ENCODE measurements at places on chromosomes 1 and 21.

GRCh38 chr1:178954325-178954690 lies 71.4 kb upstream of the FAM20B start:
- DNase-seq, result no peak

- DNase-seq, result no peak
These were observed 54.8 kb downstream of the SIPA1L2 start for GRCh38 chr1:232574889-232575762.

DNA sequence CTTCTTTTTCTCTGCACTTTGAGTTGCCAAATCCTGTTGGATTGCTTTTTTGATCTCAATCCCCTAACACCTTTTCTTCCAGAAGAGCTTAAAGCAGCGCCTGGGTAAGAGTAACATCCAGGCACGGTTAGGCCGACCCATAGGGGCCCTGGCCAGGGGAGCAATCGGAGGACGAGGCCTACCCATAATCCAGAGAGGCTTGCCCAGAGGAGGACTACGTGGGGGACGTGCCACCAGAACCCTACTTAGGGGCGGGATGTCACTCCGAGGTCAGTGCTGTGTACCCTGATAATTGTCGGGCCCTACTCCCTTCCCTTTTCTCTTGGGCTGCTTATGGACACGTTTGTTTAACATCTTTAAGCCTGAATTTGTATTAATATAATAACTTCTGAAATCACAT lies 8.3 kb downstream of the CHTOP start:
- no peak for DNase-seq

DNA sequence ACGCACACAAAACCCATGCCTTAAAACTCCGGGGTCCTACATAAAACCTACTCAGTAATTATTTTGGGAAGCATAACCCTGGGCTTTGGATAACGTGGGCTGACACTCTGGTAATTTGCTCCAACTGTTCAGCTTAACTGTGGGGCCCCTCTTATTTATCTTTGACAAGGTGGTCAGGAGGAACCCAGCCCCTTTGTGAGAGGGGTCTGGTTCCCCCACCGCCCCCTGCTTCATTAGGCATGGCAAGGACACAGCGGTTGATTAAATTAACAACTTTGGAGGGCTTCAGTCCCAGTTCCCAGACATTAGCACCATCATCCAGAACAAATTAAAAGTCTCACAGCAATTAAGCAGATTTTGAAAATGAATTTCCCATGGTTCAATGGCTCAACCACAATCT lies 14.7 kb downstream of the WLS start:
- DNase-seq, result no peak

GRCh38 chr1:206814716-206815341 lies 42.5 kb upstream of the IL10 start:
- no peak for DNase-seq

DNA sequence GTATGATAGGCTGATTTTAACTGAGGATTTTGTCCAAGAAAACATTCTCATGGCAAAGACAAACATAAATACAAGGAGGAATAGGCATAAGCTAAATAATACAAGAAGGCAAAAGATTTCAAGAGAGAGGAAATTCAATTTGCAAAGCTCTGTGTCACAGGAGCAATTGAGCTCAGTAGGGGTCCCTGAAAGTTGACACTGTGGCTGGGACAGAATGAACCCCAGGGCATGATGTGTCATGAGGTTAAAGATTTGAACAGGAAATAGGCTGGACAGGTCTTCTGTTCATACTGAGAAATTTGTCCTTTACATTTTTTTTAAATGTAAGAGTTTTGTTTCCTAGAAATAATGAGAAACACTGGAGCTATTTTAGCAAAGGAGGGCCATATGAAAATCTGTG lies 555.4 kb upstream of the NEGR1 start:
- DNase-seq, result no peak

DNA sequence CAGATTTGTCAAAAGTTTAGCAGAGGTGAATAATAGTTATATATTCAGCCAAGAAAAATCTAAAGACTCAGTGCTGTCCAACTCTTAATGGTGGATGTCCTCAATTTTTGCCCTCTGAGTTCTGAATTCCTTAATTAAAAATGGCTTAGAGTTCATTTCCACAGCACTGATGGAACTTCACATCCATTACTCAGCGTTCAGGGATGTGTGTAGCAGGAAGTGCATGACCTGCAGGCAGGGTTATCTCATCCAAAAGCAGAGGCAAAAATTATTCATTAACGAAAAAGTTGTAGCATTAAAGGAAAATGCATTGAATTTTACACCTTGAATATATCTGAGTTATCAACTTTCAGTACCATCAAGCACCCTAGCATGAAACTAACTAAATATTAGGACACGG lies 96.7 kb downstream of the ZP4 start:
- no peak for DNase-seq

DNA sequence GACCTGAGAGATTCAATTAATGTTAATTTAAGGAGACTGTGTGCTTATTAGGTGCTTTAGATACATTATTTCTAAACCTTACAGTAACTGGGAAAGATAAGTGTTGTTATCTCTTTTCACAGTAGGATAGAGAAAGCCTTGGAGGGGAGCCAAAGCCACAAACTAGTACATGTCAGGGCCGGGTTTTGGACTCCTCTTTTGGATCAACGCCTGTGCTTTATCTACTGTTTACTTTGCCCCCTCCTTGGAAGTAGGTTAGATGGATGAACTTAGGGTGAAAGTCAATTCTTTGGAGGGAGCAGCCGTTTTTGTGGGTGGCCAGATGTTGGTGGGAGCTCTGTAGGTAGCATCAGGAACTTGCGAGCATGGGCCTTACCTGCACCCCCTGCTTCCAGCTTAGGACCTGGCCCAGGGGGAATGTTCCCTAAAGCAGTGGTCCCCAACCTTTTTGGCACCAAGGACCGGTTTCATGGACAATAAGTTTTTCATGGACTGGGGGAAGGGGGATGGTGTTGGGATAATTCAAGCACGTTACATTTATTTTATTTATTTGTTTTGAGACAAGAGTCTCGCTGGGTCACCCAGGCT lies 1.7 kb downstream of the HHAT start:
- no peak for DNase-seq

- no peak for DNase-seq
These were observed 13.9 kb upstream of the ASAP3 start for GRCh38 chr1:23497777-23498439.

DNA sequence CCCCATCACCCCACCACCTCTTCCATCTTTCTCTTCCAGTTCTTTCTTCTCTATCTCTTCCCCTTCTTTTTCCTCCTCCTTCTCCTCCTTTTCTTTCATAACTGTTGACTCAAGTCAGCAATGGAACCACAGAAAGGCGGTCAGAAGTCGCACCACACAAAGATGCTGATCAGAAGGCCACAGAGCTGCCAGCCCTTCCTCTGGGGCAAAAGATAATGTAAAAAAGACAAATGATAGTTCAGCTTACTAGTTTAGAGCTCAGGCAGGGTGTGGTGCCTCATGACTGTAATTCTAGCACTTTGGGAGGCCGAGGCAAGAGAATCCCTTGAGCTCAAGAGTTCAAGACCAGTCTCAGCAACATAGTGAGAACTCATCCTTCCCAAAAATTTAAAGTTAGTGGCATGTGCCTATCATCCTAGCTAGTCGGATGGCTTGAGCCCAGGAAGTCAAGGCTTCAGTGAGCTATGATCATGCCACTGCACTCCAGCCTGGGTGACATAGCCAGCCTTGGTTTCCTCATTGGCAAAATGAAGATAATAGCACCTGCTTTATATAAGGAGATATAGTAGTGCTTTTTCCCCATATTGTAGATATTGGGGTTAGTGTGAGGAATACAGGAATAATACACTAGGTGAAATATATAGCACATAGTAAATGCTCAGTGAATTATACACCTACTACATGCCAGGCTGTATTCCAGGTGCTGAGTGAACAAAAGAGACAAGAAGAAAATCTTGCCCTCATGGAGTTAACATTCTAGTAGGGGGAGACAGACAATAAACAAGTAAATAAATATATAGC lies 12.5 kb upstream of the IGSF3 start:
- no peak for DNase-seq

DNA sequence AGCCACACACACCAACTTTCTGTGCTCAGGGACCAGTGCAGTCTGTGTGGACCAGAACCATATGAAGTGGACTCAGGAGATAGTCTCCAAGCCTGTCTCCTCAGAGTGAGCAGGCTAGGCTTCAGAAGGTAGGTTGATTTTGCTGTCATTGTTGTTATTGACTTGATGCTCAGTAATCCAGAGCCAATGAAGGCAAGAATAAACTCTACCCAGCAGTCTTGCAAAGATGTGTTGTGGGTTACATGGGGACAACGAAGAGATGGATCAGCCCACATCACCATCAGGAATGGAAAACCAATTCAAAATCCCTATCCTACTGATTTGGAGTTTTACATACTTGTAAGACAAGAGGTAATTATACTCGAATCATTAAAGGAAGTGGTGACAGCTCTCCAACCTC lies 37.4 kb downstream of the PHC2 start:
- DNase-seq, result no peak

DNA sequence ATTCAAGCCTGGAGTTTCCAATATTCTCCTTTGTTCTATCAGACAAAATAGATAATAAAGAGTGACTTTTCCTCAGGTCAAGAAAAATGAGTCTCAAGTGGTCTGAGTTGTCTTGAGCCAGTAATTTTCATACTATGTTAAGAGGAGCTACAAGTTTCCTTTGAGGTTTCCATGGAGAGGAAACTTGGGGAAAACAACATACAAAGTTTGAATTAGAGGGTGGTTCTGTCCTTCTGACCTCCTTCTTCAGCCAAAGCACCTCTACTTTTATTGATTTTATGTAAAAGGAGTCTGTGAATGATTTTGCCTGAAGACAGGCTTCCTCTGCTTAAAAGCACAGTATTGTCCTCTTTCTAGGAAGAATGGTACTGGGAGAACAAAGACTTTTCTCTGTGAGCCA lies 497.2 kb upstream of the PKN2 start:
- no peak for DNase-seq

DNA sequence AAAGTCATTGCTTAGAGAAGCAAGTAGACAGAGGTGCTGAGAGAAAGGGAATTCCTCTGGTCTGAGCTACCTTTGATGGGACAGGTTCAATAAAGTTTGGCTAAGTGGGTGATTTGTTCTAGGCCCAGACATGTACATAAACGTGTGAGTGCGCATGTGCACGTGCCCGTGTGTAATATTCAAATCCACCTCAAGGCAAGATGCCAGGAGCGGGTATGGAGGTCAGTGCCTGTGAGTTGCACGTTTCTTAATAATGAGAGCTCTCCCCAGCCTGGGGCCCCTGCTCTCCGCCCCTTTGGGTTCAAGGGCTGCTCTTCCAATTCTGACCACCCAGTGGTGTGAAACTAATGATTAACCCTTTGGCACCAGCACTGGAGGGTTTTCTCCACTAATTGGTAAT lies 53.8 kb upstream of the LMO4 start:
- DNase-seq, result no peak

- DNase-seq, result no peak
These were observed 559.6 kb upstream of the ADAMTS5 start for GRCh38 chr21:27526451-27526850.

DNA sequence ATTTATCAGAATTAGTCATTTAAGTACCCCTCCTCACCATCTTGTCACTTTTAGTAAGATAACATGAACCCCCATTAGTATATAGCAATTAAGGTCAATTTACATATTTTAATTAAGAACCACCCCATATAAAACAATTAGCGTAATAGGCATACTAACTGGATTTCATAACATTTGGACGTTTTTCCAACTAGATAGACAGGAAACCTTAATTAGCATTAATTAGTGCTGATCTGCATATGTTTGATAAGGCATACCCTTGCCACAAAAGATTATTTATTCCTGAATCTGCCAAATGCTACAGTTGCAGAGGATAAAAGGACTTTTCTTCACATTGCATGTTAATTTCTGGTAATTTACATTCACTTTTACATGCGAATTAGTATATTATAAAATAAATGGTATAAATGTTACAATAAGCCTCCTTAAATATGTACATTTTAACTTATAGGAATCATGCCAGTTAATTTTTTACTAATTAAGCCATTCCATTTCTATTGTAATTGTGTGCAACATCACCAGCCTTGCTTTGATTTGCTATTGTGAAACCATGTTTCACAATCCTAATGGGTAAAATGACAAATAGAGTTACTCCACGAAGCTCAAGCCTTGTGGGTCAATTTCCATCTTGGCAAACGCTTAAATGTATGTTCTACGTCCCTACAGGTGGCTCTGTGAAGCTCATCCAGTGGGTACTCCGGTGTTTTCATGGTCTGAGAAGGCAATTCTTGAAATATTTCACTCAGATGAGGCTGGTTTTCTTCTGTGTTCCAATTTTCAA lies 469.6 kb downstream of the DPYD start:
- DNase-seq, result no peak
